ENCODE measurements at places on chromosomes 2 and 18. TPM values are rescaled to one million over a fixed set of nuclear protein-coding genes. Genes with fewer than 3 reads are reported as not detected.

The QPCT gene
- 5.4 TPM for polyA plus RNA-seq

The GCG gene
- polyA plus RNA-seq: not detected

The CABYR gene
- 6.5 TPM for polyA plus RNA-seq

The TMEM178A gene
- polyA plus RNA-seq: 6.9 TPM

The PPM1B gene
- 25.8 TPM for polyA plus RNA-seq

The PLEKHB2 gene
- polyA plus RNA-seq: 79.6 TPM

The TRIM43 gene
- polyA plus RNA-seq: not detected

The WNT10A gene
- not detected for polyA plus RNA-seq

The TEKT4 gene
- not detected for polyA plus RNA-seq
